ENCODE measurements at places on chromosomes 16 and 17. TPM values are rescaled to one million over a fixed set of nuclear protein-coding genes. Genes with fewer than 3 reads are reported as not detected.

- no peak for DNase-seq
- H3K4me1 ChIP-seq: peaks cover 36% of the 10 kb centered on the region
- H3K4me3 ChIP-seq: no peak overlapping the region
- no peaks in the 10 kb centered on the region for H3K27me3 ChIP-seq
- no peak overlapping the region for H3K27ac ChIP-seq
- no peaks in the 10 kb centered on the region for H3K36me3 ChIP-seq
Measured at GRCh38 chr16:52408191-52408845, 138.6 kb downstream of the TOX3 start.

GRCh38 chr17:74226252-74226651, 12.9 kb downstream of the TTYH2 start:
- H3K4me3 ChIP-seq: no peak overlapping the region
- H3K27me3 ChIP-seq: no peaks in the 10 kb centered on the region
- no peaks in the 10 kb centered on the region for H3K36me3 ChIP-seq
- DNase-seq: no peak
- H3K4me1 ChIP-seq: no peaks in the 10 kb centered on the region

The PTX4 gene
- not detected for total RNA-seq

DNA sequence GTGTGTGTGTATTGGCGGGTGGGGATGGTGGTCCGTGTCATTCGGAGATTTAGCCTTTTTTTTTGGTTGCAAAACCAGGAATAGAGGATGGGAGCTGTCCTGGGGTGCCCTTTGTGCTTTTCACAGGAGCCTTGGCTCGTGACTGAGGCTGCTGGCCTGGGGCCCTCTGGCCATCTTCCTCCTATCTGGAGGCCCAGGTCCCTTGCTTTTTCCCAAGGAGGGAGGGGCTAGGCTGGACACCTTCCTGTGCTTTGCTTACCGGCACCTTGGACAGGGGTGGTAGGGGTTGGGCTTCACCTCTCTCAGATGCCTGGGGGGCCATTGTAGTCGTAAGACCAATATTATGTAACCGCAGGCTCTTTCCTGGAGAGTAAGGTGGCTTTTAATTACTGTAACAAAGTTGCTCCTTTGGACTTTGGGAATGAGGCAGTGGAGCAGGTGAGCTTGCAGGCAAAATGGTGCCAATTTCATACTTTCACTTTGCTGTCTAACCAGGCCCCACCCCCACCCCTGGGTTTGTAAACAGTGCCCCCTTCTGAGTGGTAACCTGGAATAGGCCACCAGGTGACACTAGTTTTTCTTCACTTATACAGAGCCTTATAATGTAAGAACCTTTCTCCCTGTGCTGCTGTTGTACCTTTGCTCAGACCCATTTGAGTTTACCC, 1.2 kb downstream of the DYNLL2 start:
- no peak for DNase-seq
- peaks cover 19% of the 10 kb centered on the region for H3K4me1 ChIP-seq
- H3K27me3 ChIP-seq: no peaks in the 10 kb centered on the region
- H3K27ac ChIP-seq: peak overlapping the region; percentile 97

DNA sequence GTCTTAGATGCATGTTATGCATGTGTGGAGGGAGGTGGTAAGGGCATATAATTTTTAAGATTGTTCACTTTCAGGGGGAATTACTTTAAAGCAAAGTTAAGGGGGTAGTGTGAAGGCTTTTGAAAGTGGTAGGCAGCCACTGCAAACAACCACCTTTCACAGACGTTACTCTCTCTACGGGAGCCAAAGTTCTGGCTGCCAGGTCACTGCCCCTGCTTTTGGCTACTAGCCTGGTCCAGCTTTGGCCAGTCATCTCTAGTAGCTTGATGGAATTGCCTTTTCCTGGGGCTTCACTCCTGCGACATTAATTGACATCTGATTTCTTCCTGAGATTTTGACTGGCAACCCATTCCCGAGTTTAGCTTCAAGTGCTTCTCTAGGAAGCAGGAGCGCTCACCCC, 397.5 kb downstream of the CDH11 start:
- H3K36me3 ChIP-seq: no peaks in the 10 kb centered on the region
- H3K27me3 ChIP-seq: no peaks in the 10 kb centered on the region
- DNase-seq: no peak
- no peak overlapping the region for H3K4me3 ChIP-seq
- no peak overlapping the region for H3K27ac ChIP-seq
- no peaks in the 10 kb centered on the region for H3K4me1 ChIP-seq

GRCh38 chr17:55842405-55843158, 91.7 kb downstream of the PCTP start:
- H3K4me1 ChIP-seq: no peaks in the 10 kb centered on the region
- no peak for DNase-seq
- no peaks in the 10 kb centered on the region for H3K36me3 ChIP-seq
- no peaks in the 10 kb centered on the region for H3K27me3 ChIP-seq

DNA sequence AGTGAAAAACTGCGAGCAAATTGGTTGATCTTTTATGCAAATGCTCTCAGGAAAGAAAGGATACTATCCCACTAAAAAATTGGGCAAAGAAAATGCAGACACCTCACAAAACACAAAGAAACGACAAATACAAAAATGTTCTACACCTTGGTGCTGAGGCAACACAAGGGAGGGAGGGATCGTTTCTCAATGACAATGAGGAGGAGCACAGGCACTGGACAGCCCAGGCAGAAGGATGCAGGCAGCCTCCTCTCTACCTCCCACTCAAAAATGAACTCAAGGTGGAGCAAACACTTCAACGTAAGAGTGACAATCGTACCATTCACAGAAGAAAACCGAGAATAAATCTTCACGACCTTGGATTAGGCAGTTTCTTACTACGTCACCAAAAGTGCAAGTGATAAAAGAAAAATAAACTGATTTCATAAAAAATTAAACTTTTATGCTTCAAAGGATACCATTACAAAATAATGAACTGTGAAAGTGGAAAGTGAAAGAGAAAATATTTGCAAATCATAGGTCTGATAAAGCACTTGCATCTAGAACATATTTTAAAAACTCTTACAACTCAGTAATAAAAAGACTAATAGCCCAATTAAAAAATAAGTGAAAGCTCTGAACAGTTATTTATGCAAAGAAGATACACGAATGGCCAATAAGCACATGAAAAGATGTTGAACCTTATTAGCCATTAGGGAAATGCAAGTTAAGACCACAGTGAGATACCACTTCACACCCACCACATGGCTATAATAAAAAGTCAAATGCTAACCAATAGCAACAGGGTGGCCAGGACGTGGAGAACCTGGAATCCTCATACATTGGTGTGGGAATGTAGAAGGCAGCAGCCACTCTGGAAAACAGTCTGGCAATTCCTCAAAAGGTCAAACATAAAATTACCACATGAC, 80.8 kb upstream of the TRAP1 start:
- peaks cover 7% of the 10 kb centered on the region for H3K4me1 ChIP-seq
- H3K27me3 ChIP-seq: no peaks in the 10 kb centered on the region
- H3K4me3 ChIP-seq: no peak overlapping the region
- no peak overlapping the region for H3K27ac ChIP-seq
- H3K36me3 ChIP-seq: peaks cover 15% of the 10 kb centered on the region

DNA sequence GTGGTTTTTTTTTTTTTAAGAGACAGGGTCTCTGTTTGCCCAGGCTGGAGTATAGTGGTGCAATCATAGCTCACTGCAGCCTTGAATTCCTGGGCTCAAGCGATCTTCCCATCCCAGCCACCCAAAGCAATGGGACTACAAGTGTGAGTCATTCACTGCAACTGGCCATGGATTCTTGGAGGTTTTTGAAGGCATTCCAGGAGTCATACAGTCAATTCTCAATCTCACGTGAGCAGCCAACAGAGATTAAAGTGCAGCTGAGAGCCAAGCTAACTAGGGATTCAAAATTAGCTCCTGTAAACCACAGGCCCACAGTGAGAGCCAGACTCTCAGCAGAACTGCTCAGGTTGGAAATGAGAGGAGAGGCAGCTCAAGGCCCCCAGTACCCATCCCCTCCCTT, 30.2 kb downstream of the XPO6 start:
- H3K4me1 ChIP-seq: peaks cover 11% of the 10 kb centered on the region
- H3K36me3 ChIP-seq: peaks cover 30% of the 10 kb centered on the region
- no peak overlapping the region for H3K27ac ChIP-seq
- H3K4me3 ChIP-seq: no peak overlapping the region

DNA sequence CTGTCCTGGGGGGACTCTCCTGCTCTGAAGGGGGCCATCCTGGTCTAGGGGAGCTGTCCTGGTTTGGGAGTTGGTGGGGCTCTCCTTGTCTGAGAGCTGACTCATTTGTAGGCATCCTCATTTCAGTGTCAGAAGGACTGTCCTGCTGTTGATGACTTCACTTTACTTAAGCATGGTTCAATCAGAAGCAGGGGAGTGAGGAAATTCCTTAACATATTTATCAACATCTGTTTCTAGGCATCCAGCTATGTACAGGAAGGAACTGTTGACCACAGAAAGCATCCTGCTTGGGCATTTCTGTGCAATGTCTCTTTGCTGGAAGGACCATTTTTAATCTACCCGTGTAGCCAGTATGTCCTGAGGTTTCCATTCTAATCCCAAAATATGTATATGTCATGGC, 502.7 kb upstream of the HSBP1 start:
- no peak overlapping the region for H3K27ac ChIP-seq
- no peak for DNase-seq
- H3K36me3 ChIP-seq: no peaks in the 10 kb centered on the region
- H3K4me1 ChIP-seq: no peaks in the 10 kb centered on the region

DNA sequence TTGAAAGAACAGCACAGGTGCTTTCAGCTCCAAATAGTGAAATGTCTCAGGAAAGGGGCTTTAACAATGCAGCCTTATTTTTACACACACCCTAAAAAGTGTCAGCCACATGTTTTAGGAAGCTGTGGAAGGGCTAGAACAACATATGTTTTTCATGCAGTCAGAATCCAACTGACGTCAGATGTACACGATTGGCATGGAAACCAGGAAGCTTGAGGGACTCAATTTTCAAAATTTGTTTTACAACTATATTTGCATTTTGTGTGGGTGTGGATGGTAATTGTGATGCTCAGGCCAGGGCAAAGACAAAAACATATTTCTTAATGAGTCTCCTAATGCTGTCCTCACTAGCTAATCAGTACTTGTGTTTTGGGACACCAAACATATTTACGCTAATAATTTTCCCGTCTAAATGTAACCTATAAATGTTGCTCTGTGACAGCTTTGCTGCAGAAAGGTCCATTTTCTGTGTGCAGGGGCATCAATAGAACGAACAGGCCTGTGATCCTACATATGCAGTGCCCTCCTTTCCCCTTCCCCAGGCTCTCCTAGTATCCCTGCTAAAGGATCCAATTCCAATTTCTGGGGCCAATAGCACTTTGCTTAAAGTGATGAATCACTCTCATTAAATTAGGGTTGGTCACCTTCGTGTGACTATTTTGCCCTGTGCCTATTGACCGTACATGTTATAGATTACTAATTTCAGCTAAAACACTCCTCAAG, 434.0 kb upstream of the CDH5 start:
- no peaks in the 10 kb centered on the region for H3K36me3 ChIP-seq
- H3K4me1 ChIP-seq: no peaks in the 10 kb centered on the region
- no peaks in the 10 kb centered on the region for H3K27me3 ChIP-seq
- no peak for DNase-seq
- no peak overlapping the region for H3K4me3 ChIP-seq

DNA sequence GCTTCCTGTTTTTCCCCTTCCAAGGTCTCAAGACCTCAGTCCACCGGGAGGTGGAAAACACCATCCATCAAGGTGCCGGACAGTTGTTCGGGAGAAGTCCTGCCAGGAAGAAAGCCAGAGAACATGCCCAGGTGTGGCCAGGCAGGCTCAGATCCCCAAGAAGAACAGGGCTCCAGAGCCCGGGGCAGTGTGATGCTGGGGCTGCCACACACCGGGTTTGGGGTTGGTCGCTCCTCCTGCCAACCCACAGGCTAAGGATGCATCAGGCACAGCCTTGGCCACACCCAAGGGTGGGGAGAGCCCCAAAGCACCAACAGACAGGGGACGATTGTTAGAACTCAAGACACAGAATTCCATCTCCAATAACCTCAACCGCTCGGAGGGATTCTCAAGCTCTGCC, 19.7 kb downstream of the ZFHX3 start:
- no peaks in the 10 kb centered on the region for H3K36me3 ChIP-seq
- no peak for DNase-seq
- H3K27ac ChIP-seq: peak overlapping the region; percentile 54
- no peaks in the 10 kb centered on the region for H3K27me3 ChIP-seq
- H3K4me3 ChIP-seq: no peak overlapping the region

The RGS11 gene
- 1.3 TPM for total RNA-seq

- H3K4me3 ChIP-seq: no peak overlapping the region
- H3K27ac ChIP-seq: no peak overlapping the region
- H3K27me3 ChIP-seq: no peaks in the 10 kb centered on the region
Measured at GRCh38 chr16:10300905-10301304, 85.0 kb upstream of the ATF7IP2 start.

- no peak for DNase-seq
- H3K27me3 ChIP-seq: no peaks in the 10 kb centered on the region
- H3K4me1 ChIP-seq: no peaks in the 10 kb centered on the region
- H3K27ac ChIP-seq: no peak overlapping the region
Measured at GRCh38 chr16:62190426-62190825, 154.2 kb upstream of the CDH8 start.

The CLEC18A gene
- total RNA-seq: 0.75 TPM

DNA sequence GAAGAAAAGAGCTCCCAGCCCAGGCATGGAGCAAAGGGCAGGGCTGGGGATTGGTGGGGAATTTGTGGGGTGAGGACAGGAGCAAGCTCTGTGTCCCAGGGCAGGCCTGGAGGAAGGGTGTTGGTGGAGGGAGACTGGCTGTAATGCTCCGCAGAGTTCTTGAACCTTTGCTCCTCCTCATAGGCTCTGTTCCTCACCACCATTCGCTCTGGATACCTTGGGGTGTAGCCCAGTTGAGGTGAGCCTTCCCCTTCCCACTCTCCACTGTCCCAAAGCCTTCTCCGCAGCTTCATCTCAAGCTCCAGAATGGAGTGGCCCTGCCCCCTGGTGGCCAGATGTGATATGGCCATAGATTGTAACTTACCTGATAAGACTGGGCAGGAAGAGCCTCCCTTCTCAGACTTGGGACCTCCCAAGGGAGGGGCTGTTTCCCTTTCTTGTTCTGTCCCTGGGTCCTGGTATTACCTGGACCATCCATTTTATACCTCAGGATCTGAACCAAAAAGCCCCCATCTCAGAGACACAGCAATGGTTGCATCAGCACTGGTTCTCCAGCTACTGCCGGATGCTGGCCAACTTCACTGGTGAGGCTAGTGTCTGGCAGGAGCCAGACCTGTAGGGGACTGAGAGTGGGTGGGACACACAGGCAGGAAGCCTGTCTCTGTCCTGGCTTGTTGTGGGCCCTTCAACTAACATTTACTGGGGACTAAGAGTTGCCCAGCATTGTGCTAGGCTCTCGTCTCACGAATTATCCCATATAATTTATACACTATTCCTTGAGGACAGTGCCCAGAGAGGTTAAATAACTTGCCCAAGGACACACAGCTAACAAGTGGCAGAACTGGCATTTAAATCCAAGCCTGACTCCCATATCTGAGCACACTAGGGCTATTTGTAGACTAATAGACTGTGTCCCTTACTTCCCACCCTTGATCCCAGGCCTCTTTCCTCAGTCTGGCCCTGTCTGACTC, 19.1 kb upstream of the STAC2 start:
- H3K27ac ChIP-seq: no peak overlapping the region
- peak; percentile 24 for DNase-seq
- peaks cover 23% of the 10 kb centered on the region for H3K27me3 ChIP-seq
- H3K36me3 ChIP-seq: no peaks in the 10 kb centered on the region

Measured in esophagus squamous epithelium (tissue), 5 donors.